ENCODE measurements at places on chromosomes 2 and 18.

GRCh38 chr2:219402665-219403515 is 15.2 kb upstream of the DNPEP start:
- peak; percentile 84 for DNase-seq

GRCh38 chr2:185145316-185146121 is 547.2 kb downstream of the ZNF804A start:
- DNase-seq: no peak

GRCh38 chr2:68837164-68837860 is 33.9 kb downstream of the BMP10 start:
- peak; percentile 80 for DNase-seq

DNA sequence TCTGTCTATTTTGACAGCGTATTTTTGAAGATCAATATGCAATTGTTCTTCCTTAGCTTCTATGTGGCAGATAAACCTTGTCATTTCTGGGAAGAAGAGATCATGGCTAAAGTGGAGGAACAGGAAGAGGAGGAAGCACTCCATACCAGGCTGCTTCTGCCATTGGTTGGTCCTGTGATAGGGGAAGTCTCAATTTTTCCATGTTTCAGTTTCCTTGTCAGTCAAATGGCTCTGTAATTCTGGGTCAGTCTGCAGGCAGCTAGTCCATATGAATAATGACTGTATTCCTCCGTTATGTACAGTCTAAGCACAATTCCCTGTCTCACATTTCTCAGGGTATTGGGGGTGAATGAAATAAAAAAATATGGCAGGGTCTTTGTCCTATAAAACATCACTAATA is 277.6 kb upstream of the CXCR4 start:
- DNase-seq: no peak

DNA sequence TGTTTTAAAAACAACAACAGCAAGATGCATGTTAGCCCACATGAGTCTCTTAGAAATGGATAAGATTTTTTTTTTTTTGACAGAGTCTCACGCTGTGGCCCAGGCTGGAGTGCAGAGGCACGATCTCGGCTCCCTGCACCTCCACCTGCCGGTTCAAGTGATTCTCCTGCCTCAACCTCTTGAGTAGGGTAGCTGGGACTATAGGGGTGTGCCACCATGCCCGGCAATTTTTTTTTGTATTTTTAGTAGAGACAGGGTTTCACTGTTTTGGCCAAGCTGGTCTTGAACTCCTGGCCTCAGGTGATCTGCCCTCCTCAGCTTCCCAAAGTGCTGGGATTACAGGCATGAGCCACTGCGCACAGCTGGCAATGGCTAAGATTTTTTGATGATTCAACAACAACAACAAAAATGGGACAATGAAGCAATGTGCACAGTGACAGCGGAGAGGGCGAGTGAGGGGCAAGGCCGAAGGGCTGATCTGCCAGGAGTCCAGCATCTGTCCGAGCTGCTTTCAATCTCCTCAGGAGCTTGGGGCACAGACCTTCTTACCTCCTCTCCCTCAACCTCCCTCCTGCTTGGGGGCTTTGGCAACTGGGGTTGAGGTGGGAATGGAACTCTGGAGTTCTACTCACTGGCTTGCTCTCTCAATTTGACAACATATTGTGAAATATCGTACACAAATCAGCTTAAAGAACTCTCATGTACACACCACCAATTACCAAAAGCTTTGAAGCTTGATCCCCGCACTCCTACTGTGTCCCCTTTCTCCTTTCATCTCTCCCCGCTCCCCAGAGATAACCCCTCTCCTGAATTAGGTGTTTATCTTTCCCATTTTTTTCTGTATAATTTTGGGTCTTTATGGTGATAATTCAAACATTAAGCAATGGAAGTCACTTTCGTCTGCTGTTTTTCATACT is 3.4 kb downstream of the ABCG8 start:
- DNase-seq: no peak

DNA sequence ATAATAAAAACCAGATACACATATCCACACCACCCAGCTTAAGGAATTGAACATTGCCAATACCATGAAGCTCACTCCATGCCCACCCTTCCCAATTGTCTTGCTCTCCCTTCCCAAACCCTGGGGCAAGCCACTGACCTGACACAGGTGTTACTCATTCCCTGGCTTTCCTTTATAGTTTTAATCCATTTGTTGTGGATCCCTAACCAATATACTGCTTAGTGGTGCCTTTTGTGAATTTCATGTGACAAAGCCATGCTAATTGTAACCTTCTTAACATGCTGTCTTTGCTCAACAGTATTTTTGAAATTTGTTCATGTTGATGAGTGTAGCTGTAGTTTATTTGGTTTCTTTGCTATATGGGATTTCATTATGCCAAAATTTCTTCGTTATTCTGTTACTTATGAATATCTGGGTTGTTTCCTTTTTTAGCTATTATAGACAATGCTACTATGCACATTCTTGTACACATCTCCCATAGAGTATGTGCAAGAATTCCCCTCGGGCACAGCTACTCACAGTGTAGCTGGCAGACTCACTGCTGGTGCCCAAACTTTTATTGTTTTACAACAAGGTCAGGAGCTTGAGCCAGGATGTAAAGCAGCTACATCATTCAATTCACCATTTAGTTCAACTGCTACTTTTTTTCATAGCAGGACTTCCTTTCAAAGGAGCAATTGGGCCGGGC is 90.8 kb upstream of the ATL2 start:
- DNase-seq: no peak

- no peak for DNase-seq
Measured at GRCh38 chr2:100664021-100664755, 101.4 kb downstream of the PDCL3 start.

DNA sequence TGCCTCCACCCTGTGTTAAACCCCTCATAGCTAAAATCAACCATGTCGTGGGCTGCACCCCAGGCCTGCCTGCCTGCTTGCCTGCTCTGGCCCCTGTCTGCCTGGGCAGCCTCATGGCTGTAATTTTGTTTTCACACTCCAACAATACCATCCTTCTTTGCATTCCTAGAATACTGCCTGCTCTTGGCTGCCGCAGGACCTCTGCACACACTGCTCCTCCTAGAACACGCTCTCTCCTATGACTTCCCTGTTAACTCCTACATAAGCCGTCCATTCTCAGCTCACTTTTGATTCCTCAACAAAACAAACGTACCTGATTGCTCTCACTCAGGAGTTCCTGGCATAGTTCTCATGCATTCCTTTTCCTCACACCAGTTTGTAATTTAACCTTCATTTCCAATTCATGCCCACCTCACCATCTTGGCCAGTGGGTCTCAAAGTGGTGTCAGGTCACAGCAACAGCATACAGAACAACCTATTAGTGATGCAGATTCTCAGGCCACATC is 2.5 kb downstream of the UXS1 start:
- no peak for DNase-seq

DNA sequence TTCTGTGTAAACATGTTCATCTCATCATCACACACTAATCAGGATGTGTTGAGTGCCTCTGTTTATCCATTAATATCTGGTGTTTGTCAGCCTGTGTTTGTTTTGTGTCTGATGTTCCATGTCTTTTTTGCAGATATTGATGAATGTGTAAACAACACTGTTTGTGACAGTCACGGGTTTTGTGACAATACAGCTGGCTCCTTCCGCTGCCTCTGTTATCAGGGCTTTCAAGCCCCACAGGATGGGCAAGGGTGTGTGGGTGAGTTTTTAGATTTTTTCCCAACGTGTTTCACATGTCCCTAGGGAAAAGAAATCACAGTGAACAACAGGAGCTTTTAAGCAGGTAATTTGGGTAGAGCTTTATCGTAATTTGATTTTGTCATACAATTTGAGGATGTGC is 133.7 kb upstream of the RASGRP3 start:
- no peak for DNase-seq

DNA sequence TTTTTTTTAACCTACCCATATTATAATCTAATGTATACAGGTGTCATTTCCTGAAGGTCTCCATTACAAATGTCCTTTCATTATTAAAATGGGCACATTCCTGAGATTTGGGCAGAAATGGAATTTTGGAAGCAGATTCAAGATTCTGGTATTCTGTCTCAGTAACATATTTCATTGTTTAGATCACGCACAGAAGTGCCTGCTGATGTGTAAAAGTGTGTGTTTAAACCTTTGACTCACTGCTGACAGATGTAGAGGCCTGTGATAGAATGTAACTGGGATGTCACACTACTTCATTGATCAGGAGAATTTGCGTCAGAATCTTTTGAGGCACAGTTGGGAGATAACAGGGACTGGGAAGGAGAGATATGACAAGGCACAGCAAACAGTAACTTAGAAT is 276.8 kb upstream of the EPAS1 start:
- DNase-seq: no peak

DNA sequence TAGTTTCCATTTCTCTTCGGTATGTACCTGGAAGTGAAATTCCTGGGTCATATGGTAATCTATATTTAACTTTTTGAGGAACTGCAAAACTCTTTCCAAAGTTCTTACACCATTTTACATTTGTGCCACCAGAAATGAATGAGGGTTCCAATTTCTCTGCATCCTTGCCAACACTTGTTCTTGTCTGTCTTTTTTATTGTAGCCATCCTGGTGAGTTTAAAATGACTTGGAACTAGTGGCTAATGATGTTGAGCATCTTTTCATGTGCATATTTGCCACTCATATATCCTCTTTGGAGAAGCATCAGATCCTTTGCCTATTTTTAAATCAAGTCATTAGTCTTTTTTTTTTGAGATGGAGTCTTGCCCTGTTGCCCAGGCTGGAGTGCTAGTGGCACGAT is 59.4 kb downstream of the MALT1 start:
- DNase-seq: no peak

DNA sequence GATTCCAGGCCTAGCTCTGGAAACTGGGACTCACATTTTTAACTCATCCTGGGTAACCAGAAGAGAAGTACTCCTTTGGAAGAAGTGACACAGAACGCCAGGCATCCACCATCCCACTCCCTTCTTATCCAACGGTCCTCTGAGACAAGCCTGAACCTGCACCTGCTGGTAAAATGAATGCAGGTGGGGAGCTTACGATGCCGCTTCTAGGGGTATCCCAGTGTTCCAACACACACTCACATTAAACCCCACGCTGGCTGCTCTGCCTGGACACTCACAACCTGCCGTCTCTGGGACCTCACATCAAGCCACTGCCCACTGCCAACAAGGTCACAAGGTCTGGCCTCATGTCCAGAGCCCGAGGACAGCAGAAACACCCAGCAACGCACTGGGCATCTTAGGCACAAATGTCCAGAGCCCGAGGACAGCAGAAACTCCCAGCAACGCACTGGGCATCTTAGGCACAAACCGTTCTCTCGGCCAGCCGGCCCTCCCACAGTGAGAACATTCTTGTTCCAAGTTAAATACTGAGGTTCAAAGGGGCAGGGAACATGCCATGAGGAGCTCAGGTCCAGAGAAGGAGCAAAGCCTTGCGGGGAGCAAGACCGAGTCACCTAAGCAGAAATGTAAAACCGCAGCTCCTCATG is 9.9 kb downstream of the SLC66A2 start:
- peak; percentile 12 for DNase-seq

- no peak for DNase-seq
Measured at GRCh38 chr2:190759749-190760213, 110.9 kb downstream of the NAB1 start.

DNA sequence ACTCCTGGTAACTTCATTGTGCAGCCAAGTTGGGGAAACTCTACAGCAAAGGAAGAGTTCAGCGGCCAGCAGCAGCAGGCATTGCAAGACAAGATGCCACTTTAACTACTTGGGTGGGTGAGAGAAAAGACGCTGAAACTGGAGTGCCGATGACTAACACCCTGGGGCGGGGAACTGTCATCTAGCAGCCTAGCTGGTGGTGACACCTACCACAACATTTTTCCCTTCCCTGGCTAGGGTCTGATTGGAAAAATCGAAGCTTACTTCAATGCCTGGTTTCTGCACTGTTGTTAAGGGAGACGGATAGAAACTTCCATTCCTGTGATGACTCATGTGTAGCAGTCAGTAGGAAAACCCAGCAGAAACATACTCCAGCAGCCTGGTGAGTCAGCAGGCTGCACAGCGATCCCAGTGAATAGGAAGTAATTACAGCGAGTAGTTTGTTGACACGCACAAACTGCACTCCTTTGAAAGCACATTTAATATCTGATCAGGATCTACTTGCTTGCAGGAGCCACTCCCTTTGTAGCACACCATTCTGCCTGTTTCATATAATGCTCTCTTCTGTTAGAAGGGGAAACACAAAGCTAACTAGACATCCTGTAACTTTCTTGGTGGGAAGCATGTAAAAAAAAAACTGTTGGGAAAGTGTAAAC is 62.1 kb upstream of the MAPRE2 start:
- peak; percentile 38 for DNase-seq

DNA sequence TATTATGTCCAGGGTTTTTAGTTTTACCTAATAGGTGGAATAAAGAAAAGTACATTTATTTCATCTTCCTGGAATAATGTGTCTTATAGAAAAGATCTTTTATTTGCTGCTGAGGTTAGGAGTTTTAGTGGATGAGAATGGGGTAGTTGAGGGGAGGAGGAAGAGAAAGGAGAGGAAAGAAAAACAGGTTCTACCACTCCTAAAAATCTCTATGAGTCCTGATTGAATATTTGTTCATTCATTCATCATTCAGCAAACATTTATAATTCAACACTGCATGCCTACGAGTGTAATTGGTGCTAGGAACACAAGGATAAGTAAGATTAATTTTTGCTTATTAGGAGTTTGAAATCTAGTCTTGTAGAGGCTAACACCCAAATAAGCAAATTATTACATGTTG is 45.2 kb upstream of the SLC4A10 start:
- DNase-seq: no peak

DNA sequence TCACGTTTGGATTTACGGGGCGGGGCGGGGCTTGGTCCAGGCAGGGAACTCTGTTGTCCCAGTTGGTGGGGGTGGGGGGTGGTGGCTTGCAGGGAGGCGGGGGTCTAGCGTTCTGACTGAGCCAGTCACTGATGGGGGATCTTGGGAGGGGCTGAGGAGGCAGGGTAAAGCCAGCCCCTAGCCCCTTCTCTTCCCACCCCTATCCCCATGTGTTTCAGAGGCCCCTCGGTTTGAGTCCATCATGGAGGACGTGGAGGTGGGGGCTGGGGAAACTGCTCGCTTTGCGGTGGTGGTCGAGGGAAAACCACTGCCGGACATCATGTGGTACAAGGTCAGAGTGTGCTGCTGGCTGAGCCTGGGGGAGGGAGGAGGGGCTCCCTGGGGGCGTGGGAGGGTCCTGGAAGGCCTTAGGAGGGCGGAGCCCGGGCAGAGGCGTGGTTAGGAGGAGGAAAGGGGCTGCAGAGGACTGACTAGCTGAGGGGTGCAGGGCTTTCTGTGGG is 22.0 kb upstream of the GMPPA start:
- DNase-seq: peak; percentile 97

Data from H9 (cell line).